Fibroblast of lung (primary cell): ENCODE measurements at places on chromosomes 1 and 21. TPM values are rescaled to one million over a fixed set of nuclear protein-coding genes. Genes with fewer than 3 reads are reported as not detected.
A peak's percentile ranks its signal among the peaks of the same experiment; 100 is the strongest.

- DNase-seq = no peak
These were observed at the start of gene DIO1 for GRCh38 chr1:53893999-53894636. Gene DIO1, plus strand, starts transcription at chr1:53894187. Its CDS starts 24 bp downstream, at chr1:53894211.

- no peak for DNase-seq
These were observed 66.5 kb upstream of the PROX1 start for GRCh38 chr1:213921311-213921710.

- DNase-seq = peak; percentile 27
These were observed 5.8 kb upstream of the SLC44A5 start for GRCh38 chr1:75616436-75617433.

DNA sequence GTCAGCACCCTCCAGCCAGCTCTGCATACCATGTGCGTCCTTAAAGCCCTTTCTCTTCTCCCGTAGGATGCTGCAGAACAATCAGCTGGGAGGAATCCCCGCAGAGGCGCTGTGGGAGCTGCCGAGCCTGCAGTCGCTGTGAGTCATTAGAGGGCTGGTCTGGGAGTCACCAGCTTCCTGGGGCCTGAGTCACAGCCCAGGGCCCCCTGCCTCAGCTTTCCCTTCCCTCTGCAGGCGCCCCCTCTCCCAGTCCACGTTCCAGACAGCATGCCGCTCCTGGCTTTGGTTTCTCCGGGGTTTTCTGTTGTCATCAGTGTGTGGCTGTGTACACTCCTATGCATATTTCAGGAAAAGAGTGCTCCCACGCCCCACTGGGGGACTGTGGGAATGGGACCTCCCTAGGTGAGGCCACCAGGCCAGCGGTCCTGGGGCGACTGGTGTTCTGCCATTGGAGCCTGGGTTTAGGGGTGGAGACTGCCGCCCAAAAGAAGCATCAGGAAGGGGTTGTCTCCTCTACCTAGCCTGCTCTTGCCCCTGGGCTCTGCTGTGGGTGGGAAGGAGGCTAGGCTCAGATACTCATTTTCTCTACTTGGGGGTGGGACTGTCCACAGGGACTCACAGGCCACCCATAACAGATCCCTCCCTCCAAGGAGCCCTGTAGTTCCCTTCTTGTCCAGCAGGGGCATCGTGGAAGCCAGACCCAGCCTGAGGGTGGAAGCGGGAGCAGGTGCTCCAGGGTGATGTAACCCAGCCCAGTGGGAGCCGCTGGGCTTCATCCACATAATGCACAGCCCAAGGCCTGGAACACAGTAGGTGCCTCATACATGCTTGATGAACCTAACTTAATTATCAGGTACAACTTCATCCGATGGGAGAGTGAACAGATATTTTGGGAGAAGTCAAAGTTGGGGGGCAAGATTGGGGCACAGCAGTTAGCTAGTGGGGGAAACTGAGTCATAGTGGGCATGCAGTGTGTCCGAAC, 42.5 kb downstream of the LGR6 start:
- DNase-seq = peak; percentile 84

DNA sequence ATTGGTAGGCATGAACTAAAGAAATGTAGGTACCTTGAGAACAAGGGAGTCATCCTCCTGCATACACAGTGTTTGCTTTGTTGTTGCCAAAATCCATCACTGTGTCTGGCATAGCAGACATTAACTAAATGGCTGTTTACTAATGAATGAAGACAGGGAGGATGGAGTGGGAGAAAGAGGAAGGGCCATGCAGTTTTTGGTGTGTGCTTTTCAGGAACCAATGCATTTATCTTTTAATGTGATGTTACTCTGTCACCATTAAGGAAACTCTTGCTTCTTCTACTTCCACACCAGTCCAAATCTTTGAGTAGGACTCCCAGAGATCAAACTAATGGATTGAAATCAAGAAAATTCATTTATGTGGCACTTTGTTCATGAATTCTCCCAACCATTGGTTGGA, 55.6 kb upstream of the DUSP10 start:
- no peak for DNase-seq

GRCh38 chr1:101013776-101014175, 11.8 kb downstream of the DPH5 start:
- DNase-seq = no peak

- peak; percentile 52 for DNase-seq
These were observed 66.5 kb downstream of the SH3BGR start for GRCh38 chr21:39518055-39518846.

DNA sequence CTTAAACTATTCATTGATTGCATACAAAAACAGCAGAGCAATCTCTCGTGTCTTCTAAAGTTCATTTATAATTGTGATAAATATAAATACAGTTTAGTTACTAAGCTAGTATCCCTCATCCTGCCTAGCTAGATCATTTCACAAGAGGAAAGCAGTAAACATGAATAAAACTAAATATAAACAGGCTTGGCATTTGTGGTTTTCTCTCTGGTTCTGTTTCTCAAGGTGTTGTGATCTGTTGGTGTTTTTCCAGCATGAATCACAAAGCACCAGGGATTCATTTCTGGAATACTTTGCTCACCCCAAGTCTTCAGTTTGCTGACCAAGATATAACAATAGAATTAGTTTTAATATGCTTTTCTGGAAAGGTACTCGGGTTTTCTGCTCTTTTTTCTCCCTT, 32.7 kb upstream of the GLIS1 start:
- DNase-seq = peak; percentile 51

- DNase-seq = no peak
These were observed 83.5 kb upstream of the HIVEP3 start for GRCh38 chr1:42002220-42002619.

DNA sequence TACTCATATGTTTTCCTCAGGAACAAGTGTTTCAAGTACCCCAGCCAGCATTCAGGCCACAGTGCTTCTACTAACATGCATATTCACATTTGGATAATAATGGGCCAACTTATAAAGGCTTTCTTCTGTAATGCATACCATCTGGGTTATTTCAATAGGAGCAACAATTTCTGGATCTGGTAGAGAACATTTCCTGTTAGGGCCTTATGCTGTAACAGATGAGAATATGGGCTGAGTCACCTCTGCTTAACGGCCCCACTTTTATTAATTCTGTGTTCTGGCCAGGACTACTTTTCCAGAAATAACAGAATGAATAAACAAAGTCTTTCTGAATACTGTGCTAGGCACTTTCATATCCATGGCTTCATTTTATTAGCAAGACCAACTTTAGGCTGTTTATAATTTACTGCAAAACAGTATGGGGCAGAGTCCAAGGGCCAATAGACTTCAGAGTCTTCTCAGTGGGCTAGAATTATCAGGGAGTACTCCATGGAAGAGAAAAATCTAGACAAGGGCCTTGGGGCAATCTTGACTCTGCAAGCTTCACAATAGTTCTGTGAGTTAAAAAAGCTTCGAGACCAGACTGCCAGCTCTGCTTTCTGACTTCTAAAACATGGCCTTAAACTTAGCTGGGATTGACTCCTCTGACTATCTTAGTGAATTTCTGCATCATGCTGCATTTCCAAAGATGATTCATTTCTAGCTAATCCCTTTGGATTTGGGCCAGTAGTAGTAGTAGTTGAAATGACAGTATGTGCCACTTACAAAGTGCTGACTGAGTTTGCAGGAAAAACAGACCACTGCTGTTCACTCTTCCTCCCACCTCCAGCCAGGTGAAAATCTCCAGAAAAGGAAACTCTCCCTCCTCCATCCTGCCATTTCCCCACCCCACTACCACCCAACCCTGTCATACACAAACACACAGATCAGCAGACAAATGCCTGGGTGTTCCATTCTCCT, 8.2 kb upstream of the SSX2IP start:
- DNase-seq = peak; percentile 95

- no peak for DNase-seq
These were observed 22.3 kb upstream of the HSPA13 start for GRCh38 chr21:14405225-14405624.

DNA sequence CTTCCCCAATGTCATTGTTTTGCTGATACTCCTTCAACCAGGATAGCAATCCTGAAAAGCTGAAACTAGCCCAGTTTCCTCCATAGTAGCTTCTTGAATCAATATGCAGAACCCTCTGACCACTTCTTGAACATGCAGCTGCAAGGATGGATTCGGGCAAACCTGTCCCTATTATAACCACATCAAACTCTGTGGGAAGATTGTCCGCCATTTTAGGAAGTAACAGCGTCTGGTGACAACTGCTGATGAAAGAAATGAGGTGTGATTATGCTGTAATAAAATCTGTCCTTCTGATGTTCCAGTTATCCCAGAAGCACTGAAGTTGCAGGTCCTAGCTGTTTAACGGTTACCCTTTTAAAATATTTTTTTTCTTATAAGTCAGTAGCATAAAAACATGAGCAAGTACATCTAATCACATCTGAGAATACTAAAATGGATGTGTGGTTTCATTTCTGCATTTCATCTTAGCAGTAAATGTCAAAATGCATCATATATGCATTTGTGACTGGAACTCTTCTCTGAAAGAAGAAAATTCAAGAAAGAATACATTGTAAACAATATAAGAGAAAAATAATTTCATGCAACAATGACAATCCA, 4.5 kb downstream of the CHML start:
- DNase-seq = no peak

GRCh38 chr1:41013796-41014195, 7.7 kb downstream of the SLFNL1 start:
- DNase-seq = no peak

- DNase-seq = no peak
These were observed 51.2 kb upstream of the TNR start for GRCh38 chr1:175794586-175794985.

GRCh38 chr1:194473766-194474165, 1287.4 kb upstream of the B3GALT2 start:
- DNase-seq = no peak

DNA sequence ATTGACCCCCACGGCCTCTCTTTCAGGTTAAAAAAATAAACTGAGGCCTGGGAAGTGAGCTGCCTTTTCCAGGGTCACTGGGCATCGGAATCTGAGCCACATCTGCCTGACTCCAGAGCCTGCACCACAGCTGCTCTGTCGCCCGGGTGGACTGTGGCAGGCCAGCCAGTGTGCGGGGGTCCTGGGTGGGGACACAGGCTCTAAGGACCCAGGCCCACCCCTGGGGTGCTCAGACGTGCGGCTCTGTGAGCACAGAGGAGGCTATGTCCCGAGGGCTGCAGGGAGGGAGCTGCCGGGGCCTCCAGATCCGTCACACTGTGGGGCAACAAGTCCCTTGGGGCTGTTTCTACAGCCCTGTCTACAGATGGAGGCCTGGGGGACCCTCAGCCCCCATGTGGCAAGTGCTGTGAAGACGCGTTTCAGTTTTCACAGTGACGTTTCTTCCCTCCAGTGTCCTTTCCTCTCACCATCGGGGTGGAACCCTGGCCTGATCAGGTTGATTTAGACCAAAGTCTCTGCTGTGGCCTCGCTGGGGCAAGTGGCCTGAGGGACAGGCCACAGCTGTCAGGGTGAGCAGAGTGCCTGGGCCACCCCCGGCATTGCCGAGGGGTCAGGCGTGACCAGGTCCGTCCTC, 39.2 kb upstream of the ACTRT2 start:
- DNase-seq = no peak

GRCh38 chr1:172932981-172933380, 117.8 kb downstream of the TNFSF18 start:
- DNase-seq = no peak

DNA sequence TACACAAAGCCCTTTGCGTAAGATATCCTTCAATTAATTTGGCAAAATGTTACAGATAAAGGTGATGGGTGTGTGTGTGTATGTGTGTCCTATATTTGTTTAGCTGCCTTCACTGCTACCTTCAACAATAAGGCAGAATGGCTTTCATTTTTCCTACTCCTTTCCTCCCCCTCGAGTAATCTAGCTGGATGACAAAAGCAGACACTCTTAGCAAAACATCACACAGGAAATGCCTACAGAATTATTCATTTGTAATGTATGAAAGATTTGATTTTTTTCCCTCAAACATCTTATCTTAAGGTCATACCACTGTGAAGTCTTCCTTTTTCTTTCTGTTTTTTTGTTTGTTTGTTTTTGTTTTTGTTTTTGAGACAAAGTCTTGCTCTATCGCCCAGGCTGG, 10.6 kb downstream of the PTPN22 start:
- DNase-seq = peak; percentile 55

DNA sequence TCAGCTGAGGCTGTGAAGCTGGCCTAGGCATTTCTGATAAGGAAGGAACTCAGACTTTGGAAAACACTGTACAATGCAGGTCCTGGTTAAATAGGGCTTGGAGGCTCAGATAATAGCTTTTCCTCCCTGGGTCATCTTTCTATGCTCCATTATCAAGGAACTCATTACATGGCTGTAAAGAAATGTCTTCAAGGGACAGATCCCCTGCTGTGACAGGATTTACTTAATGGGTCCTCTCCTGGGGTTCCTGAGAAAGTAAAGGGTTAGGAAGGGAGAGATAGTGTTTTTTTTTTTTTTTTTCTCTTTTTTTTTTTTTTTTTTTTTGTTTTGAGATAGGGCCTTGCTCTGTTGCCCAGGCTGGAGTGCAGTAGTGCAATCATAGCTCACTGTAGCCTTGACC, 14.1 kb upstream of the SVBP start:
- DNase-seq = no peak

DNA sequence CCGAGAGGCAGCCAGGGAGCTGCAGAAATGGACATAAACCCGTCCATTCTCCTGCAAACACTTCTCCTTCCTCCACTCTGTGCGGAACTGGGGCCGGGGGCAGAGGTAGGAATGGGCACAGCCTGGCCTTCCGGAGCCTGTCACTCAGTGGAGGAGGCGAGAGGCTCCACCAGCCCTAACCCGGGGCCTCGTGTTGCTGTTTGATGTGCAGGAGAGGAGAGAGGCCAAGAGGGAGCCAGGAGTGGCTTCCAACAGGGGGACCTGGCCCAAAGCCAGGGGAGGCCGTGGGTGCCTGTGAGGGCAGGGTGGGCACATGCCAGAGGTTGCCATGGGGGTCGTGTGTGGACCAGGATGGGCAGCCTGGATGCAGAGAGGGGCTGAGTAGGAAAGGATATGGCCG, 158.1 kb upstream of the ARHGEF16 start:
- DNase-seq = no peak

- peak; percentile 94 for DNase-seq
These were observed 102.8 kb upstream of the C1orf21 start for GRCh38 chr1:184283999-184284398.

- no peak for DNase-seq
These were observed 36.7 kb downstream of the FOXD2 start for GRCh38 chr1:47474278-47475193.

The PRAMEF10 gene
- not detected in 2 replicates for total RNA-seq

The HTR1D gene
- total RNA-seq = not detected in 2 replicates

The CCDC27 gene
- total RNA-seq = not detected in 2 replicates

The TRIM17 gene
- 0.17 and 0.26 TPM in 2 replicates for total RNA-seq

The SAMD13 gene
- total RNA-seq = 1.3 and 2.5 TPM in 2 replicates

The OR6K3 gene
- total RNA-seq = not detected in 2 replicates

The RCC1 gene
- 63.6 and 74.0 TPM in 2 replicates for total RNA-seq

The OR2L3 gene
- under 0.01 TPM in 1 of 2 replicates, not detected in the other for total RNA-seq

The CRNN gene
- not detected in 2 replicates for total RNA-seq

The SEMA4A gene
- total RNA-seq = 0.77 and 0.99 TPM in 2 replicates

The TAS1R3 gene
- 0.17 and 0.26 TPM in 2 replicates for total RNA-seq

The KCNA3 gene
- 3.3 and 5.6 TPM in 2 replicates for total RNA-seq

The OR14K1 gene
- not detected in 2 replicates for total RNA-seq

The PGLYRP4 gene
- total RNA-seq = not detected in 2 replicates

The RORC gene
- under 0.01 and 0.17 TPM in 2 replicates for total RNA-seq
